ENCODE measurements at places on chromosomes 13 and 19. TPM values are rescaled to one million over a fixed set of nuclear protein-coding genes. Genes with fewer than 3 reads are reported as not detected.

The GSK3A gene
- total RNA-seq, result 70.1 TPM

The SHISA2 gene
- total RNA-seq, result 2.2 TPM

The SMIM24 gene
- total RNA-seq, result not detected

The SPATA13 gene
- 58.2 TPM for total RNA-seq

The PDCD5 gene
- total RNA-seq, result 255 TPM

The HIF3A gene
- total RNA-seq, result 3.0 TPM

The SLC25A41 gene
- total RNA-seq, result 0.44 TPM
